ENCODE measurements at places on chromosomes 5 and 9. TPM values are rescaled to one million over a fixed set of nuclear protein-coding genes. Genes with fewer than 3 reads are reported as not detected.
A peak's percentile ranks its signal among the peaks of the same experiment; 100 is the strongest.

Gene PDGFRB
- total RNA-seq: 3.6 TPM

DNA sequence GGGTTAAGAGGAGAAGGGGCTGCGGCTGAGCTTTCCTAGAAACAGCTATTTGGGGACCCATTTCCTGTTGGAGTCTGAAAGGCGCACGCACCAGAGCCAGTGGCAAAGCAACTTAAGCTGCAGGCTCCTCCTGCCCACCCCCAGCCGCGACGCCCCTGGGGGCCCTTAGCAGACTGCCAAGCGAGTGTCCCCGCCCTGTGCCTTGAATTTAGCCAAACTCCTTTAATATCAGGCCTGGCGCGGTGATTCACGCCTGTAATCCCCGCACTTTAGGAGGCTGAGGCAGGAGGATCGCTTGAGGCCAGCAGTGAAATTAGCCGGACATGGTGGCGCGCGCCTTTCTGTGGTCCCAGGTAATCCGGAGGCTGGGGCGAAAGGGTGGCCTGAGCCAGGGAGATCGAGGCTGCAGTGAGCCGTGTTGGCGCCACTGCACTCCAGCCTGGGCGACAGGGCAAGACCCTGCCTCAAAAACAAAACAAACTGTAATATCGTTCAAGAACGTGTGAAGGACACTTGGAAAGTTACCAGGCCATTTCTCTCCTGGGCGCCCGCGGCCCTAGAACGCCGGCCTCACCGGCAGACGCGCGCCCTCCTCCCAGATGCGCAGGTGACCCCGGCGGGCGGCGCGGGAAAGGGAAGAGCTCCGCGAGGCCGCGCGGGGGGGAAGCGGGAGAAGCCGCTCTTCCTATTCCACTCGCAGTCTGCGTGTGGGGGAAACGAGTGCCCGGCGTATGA lies 1.0 kb upstream of the F2R start:
- DNase-seq: peak; percentile 21

- no peak for DNase-seq
Measured at GRCh38 chr9:36551129-36551528, 21.6 kb upstream of the MELK start.

Gene FOXD4
- 0.89 TPM for total RNA-seq

Gene KIF20A
- total RNA-seq: 0.47 TPM

Gene ECPAS
- total RNA-seq: 66.7 TPM

DNA sequence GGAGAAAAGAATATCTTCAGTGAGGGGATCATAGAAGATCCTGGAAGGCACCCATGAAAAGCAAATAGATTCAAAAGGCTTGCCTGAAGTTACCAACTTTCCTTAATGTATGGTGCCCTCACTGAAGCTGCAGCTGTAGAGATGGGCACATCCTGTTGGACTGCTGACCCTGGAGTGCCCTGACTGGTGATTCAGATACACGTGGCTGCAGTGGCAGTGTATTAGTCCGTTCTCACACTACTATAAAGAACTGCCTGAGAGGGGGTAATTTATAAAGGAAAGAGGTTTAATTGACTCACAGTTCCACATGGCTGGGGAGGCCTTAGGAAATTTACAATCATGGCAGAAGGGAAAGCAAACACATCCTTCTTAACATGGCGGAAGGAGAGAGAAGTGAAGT lies 80.3 kb downstream of the OSMR start:
- no peak for DNase-seq

GRCh38 chr9:88435336-88435735 lies 47.1 kb downstream of the SPIN1 start:
- DNase-seq: no peak

- peak; percentile 73 for DNase-seq
Measured at GRCh38 chr5:923281-923873, 30.7 kb downstream of the TRIP13 start.

GRCh38 chr9:19161257-19162025 lies 34.1 kb upstream of the PLIN2 start:
- no peak for DNase-seq

Gene APC
- 55.8 TPM for total RNA-seq

DNA sequence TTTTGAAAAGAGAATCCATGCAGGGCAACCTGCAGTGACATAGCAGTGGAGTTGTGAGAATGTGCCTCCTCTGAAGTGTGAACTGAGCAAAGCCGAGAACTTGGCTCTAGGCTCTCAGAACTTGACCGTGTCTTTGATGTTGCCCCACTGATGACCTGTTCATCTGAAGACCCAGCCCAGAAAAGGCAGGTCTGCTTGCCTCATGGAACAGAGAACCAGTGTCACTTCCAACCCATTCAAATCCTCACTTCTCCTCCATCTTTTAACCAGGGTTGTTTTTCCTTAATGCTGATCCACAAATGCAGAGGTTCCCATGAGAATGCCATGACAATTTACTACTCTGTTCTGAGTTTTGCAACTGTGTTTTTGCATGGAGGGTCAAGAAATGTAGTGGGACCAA lies 155.4 kb downstream of the MED10 start:
- DNase-seq: no peak

DNA sequence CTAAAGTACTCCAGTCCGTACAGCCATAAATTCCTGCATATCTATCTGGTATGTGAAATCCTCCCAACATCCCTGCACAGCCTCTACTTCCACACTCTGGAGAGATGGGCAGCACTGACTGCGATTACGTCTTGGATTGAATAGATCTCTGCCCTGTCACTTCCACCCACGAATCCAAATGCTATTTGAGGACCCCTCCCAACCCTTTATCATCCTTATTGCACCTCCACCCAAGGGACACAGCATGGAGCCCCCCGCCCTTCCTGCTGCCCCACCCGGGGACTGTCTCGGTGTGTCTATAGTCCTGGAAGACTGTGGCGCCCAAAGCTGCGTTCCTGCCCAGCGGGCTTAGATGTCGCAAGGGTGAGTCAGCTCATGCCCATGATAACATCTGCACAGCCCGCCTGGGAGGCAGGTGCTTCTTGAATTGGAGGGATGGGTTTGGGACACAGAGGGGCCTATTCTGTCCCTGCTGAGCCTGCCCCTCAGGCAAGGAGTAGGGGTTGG lies 105.7 kb upstream of the HAND1 start:
- no peak for DNase-seq

- no peak for DNase-seq
Measured at GRCh38 chr5:4100739-4101138, 505.1 kb downstream of the IRX1 start.

Gene PHF24
- total RNA-seq: not detected

- no peak for DNase-seq
Measured at GRCh38 chr9:18493451-18493993, 19.6 kb downstream of the ADAMTSL1 start.

DNA sequence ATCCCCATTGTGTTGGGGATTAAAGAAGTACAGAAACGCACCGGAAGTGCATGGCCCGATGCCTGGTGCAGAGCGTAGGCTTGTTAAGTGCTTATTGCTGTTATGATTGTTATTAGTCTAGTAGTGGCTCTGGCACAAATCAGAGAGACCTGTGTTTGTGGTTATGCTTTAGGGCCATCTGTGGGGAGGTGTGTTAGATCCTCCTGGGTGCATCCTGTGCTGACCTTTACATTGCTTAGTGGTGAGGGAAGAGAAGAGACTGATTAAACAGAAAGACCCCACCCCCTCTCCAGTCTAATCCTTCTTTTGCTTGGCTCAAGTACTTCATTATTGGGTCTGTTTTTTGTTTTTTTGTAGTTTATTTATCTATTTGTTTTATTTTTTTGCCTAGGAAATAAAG lies 112.7 kb upstream of the SPRY4 start:
- no peak for DNase-seq

Gene SNCAIP
- not detected for total RNA-seq

Gene TTC23L
- 1.4 TPM for total RNA-seq

DNA sequence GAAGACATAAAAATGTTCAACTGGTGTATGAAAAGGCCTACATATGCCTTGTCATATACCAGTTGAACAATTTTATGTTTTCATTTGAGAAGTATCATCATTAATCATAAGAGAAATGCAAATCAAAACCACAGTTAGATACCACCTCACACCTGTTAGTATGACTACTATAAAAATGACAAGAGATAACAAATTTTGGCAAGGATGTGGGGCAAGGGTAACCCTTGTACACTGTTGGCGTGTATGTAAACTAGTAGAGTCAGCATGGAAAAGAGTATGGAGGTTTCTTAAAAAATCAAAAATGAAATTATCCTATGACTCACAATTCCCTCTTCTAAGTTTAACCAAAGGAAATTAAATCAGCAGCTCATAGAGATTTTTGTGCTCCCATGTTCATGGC lies 250.4 kb upstream of the ST8SIA4 start:
- DNase-seq: no peak

Gene GFI1B
- 0.85 TPM for total RNA-seq

All from B cell (primary cell).